ENCODE measurements at places on chromosomes 6 and 20. TPM values are rescaled to one million over a fixed set of nuclear protein-coding genes. Genes with fewer than 3 reads are reported as not detected.

Gene OLIG3
- total RNA-seq: not detected

Gene BPIFB4
- not detected for total RNA-seq

Gene CDKN1A
- 218 TPM for total RNA-seq

Gene HBS1L
- total RNA-seq: 70.0 TPM

Gene SLC44A4
- 0.54 TPM for total RNA-seq

Gene COL11A2
- total RNA-seq: 1.4 TPM

Gene POLH
- 23.5 TPM for total RNA-seq

Gene BICRAL
- 1.9 TPM for total RNA-seq

Gene ACTL10
- total RNA-seq: 15.2 TPM

Gene CD93
- not detected for total RNA-seq

Gene DEFB132
- not detected for total RNA-seq

Gene SLC22A7
- not detected for total RNA-seq

- no peak for DNase-seq
Observed at GRCh38 chr6:82385961-82386360, 22.3 kb downstream of the TPBG start.

DNA sequence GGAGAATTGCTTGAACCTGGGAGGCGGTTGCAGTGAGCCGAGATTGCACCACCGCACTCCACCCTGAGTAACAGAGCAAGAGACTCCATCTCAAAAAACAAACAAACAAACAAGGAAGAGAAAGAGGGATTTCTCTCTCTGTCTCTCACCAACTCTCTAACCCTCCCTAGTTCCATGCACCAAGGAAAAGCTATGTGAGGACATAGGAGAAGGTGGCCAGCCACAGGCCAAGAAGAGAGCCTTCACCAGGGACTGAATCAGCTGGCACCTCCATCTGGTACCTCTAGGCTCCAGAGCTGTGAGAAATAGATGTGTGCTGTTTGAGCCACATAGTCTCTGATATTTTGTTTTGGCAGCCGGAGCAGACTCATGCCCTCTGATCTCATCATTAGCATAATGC is 9.0 kb upstream of the FAM110A start:
- no peak for DNase-seq

- DNase-seq: no peak
Observed at GRCh38 chr20:46159101-46159897, 41.2 kb downstream of the CD40 start.

- no peak for DNase-seq
Observed at GRCh38 chr20:24318569-24319352, 150.7 kb upstream of the SYNDIG1 start.

- no peak for DNase-seq
Observed at GRCh38 chr20:301886-302848, 4.8 kb downstream of the ZCCHC3 start.

- no peak for DNase-seq
Observed at GRCh38 chr6:134093007-134093573, 40.7 kb upstream of the SLC2A12 start.

- no peak for DNase-seq
Observed at GRCh38 chr6:82570083-82570482, 206.5 kb downstream of the TPBG start.

- DNase-seq: peak; percentile 4
Observed at GRCh38 chr6:152669895-152670294, 27.8 kb upstream of the MYCT1 start.

DNA sequence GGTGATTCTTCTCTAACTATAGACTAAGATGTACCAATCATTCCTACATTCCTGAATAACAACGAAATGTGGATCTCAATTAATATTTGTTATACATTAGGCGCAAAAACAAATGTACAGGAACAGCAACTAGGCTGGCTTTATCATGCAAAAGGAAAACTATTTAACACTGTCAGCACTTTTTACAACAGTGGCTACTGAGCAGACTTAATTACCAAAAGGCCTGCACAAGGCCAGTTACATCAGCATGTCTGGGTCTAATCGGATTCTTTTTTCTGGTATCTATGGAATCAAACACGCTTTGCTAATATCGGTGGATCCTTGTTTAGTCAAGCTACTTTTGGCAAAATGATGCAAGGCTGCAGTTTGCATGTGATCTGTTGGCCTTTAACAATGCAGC is 176.5 kb downstream of the UBE3D start:
- no peak for DNase-seq

- DNase-seq: peak; percentile 64
Observed at GRCh38 chr6:124888581-124889371, 73.5 kb upstream of the RNF217 start.

- DNase-seq: no peak
Observed at GRCh38 chr6:128600397-128600951, 80.1 kb upstream of the PTPRK start.

DNA sequence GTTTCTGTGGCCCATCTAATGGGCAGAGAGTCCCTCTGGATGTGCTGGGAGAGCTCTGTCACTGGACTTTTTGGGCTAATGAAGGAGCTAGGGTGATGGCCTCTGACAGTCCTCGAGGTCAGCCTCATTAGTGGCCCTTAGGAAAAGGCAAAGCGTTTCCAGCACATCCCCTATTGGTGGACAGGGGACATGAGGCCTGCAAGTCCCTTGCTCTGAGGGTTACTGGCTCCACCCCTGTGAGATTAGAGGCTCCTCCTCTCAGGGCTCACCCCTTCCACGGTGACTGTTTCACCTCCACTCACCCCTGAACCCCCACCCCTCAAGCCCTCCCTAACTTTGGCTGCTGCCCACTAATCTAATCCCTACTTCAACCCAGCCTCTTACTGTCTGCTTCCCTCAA is 12.8 kb upstream of the FANCE start:
- no peak for DNase-seq

DNA sequence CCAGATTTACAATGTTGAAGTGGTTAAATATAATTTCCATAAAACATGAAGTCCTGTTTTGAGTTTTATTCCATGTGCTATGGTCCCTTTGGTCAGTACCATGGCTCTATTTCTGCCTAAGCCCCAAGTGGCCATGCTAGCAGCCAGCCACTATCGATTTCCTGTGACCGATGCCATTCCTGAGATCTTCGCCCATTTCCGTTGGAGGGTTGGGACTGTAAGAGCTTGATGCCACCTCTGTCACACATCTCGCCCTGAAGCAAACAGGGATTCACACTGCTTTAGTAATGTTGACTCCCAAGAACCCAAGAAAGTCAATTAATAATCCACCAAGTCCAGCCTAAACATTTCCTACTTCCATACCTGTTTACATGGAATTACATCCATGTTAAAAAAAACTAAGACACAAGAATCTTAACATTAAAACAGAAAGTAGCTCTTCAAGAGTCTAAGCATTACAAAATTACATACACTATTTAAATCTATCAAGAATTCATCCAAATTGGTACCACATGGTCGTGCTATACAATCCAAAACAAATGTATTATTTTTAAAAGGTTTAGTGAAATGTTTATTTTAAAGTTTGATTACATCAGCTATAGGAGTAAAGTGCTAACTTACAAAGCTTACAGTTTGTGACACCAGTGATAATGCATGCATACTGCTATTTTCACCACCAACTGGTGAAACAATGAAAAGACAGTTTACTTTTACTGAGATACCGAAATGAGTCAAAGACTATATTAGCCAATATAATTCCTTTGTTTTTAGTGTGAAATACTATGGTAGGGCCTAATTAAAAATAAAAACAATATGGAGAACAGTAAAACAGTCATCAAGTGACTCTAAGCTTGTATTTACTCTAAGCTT is 2.5 kb downstream of the RBM39 start:
- DNase-seq: peak; percentile 35

DNA sequence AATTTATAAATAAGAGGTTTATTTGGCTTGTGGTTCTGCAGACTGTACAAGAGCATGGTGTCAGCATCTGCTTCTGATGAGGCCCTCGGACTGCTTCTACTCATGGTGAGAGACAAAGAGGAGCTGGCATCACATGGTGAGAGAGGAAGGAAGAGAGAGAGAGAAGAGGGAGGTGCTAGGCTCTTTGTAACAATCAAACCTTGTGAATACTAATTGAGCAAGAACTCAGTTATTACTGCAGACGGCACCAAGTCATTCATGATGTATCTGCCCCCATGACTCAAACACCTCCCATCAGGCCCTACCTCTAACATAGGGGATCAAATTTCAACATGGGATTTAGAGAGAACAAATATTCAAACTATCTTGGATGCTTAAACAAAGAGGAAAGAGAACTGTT is 6.3 kb upstream of the SIRPG start:
- DNase-seq: no peak

DNA sequence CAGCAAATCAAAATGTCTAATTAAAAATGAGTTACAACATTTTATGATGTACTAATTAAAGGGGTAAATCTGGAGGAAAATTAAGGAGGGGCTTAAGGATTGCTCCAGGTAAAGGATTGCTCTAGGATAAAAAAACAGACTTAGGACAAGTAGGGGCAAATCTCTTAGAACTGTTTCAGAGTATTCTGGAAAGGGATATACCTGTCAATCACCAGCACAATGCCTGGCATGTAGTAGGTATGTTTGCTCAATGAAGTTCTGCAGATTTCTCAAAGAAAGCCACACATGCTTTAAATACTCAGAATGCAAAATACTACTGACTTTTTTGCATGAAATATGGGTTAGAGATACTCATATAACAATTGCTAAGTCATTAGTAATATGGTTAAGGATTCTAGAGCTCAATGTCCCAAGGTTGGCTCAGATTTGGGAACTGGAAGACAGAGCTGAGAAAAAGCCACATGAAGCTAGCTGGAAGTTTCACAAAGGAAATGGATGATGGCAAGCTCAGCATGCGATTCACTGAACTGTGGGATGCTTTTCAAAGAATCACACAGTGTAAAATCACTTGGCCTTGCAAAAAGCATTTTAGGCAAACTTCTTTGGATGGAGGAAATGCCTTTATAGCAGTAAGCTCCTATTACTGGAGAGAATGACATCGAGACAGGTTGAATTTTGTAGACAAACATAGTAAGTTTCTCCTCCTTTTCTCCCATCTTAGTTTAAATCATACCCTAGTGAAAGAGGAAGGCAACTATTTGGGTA is 72.8 kb downstream of the MAP3K5 start:
- DNase-seq: no peak

DNA sequence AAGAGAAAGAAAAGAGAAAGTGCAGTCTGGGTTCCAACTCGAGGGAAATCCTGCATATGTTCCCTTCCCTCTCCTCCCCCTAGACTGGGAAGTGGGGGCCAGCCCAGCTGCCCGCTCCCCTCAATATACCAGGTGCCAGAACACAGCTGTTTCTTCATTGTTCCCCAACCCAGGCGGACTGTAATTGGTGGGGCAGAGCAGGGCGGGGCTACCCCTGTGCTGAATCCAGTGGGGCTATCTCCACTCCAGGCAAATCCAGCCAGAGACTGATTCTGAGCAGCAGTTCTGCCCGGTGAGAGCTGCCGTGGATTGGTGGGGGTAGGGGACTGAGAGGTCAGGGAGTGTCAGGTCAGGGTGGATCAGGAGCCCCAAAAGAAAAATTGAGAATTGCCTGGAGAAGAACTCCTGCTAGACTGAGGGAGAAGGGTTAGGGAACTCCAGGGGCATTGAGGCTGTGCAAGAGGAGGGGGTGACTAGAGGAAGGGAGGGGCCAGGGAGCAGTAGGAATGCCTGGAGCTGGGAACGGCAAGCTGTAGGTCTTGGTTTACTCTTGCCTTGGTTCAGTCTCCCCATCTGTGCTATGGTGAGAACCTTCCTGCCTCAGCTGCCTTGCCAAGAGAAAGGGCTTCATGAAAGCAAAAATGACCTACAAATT is at the start of gene MYMX:
Gene MYMX, plus strand, starts transcription at position 250 of the 655 bp plus-strand sequence. CDS start 546 bp downstream, outside the sequence.
- DNase-seq: no peak

DNA sequence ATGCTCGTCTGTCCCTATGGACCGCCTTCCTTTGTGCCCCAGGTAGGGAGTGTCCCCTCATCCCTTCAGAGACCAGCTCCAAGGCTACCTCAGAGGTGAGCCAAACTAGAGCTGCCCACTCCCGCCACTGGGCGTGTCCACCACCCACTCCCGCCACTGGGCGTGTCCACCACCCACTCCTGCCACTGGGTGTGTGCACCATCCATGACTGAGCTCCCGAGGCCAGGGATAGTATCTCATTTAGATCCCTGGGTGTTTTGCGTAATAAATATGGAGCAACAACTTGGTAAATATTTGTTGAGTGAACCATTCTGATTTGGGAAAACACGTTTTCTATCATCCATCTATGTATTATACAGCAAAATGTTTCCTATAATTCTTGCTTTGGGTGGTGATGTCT is 68.8 kb downstream of the ZBTB2 start:
- DNase-seq: no peak

DNA sequence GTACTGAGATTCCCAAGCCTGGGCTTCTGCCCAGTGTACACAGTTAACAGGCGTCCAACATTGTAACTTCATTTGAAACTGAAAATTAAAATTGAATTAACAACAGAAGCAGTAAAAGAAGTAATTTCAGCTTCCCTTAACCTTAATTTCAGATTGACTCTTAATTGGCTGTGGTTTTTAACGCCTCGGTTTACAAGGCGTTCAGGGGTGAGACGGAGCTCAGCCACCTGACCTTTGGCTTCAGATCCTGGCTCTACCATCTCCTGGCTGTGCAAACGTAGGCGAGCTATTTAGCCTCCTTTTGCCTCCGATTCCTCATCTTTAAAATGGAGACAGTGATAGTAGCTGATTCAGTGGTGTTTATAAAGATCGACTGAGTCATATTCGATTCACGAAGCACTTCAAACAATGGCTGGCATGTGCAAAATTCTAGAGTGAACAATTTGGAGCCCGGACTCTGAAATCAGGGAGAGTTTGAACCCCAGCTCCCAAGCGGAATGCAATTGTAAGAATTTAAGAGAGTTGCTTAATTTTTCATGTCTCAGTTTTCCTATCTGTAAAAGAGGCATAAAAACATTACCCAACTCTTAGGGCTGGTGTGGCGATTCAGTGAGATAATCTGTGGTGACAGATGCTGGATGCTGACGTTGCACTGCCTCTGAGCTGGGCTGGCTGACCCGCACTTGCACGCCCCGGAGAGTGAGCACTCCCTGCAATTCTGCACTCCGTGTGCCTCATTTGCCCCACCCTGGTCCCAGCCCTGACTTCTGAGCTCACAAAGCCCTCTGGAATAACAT is 23.5 kb upstream of the OCSTAMP start:
- no peak for DNase-seq

GRCh38 chr20:58707770-58708169 is 15.2 kb downstream of the NPEPL1 start:
- DNase-seq: no peak

- DNase-seq: peak; percentile 82
Observed at GRCh38 chr6:108782179-108783041, 65.8 kb upstream of the ARMC2 start.

GRCh38 chr6:32047084-32047478 is 8.9 kb downstream of the CYP21A2 start:
- DNase-seq: peak; percentile 51

All from Caki2 (cell line).